Kidney tubule cell (primary cell): ENCODE measurements at places on chromosomes 2 and 18.
A peak's percentile ranks its signal among the peaks of the same experiment; 100 is the strongest.

GRCh38 chr2:134324947-134325346 is 71.1 kb downstream of the MGAT5 start:
- DNase-seq: no peak

DNA sequence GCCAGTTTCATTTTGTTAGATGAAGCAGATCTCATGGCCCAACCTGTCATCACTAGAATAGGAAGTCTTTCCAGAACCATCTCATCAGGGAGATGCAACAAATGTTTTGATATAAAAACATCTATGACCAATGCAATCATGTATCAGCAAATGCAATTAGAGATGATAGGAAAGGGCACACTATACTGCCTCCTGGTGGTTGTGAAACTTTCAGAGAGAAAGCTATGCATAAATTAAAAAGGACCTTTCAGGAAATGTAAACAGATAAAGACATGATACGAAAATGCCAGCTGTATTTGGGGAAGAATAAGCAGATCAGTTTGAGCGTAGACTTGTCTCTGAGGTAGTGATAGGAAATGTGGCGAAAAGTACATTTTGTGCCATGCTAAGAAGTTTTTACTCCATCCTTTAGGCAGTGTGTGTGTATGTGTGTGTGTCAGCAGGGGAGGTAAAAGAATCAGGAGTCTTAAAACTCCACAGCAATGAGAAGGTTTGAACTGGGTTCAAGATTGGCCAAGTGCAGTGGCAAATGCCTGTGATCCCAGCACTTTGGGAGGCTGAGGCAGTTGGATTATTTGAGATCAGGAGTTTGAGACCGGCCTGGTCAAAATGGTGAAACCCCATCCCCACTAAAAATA is 479.3 kb downstream of the CPS1 start:
- peak; percentile 33 for DNase-seq

GRCh38 chr18:34848695-34849094 is 138.6 kb downstream of the DTNA start:
- no peak for DNase-seq

GRCh38 chr2:44441200-44441599 is 79.5 kb downstream of the CAMKMT start:
- peak; percentile 65 for DNase-seq

DNA sequence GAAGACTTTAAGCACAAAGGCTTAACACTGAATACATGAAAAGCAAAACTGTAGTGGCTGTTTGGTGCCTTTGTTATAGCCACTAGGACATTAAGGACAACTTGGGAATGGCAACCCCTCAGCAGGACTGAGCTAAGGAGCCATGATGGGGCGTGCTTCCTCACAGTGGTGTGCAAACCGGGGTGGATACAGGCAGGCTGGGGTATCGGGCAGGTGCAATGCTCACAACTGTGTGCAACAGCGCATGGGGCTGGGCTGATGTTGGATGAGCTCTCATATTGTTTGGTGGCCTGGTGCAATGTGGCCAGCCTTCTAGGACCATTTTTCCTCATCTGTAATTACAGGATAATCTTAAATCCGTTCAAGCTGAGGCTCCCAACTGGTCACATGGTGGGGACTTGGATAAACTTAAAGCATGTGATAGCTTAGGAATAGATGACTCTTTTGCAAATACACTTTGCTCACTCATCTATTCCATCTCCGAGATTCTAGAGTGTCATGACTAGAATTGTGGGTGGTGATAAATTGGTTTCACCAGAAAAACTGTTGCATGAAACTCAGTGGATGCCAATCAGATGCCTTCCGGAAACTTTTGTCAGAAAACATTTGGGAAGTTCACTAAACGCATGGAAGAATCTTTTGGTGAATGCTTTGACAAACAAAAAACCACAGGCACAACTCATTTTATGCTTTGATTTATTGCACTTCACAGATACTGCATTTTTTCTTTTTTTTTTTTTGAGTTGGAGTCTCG is 116.5 kb downstream of the PXDN start:
- DNase-seq: peak; percentile 14

DNA sequence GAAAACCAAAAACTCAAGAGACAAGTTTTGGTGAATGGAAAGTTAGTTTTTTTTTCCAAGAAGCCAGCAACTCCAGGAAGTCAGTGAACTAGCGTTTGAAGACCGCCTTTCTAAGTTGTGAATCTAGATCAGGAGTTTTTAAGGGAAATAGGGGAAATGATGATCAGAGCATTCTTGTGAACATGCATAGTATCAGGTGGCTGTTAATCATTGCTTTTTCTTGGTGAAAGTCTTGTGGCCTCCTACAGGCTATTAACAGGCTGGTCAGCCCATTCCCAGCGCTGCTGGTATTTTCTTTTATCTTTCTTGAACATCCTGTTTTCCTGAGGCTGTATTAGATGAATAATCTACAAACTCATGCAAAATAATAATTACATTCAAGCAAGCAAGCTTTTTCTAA is 155.8 kb downstream of the PTPRM start:
- DNase-seq: peak; percentile 76

DNA sequence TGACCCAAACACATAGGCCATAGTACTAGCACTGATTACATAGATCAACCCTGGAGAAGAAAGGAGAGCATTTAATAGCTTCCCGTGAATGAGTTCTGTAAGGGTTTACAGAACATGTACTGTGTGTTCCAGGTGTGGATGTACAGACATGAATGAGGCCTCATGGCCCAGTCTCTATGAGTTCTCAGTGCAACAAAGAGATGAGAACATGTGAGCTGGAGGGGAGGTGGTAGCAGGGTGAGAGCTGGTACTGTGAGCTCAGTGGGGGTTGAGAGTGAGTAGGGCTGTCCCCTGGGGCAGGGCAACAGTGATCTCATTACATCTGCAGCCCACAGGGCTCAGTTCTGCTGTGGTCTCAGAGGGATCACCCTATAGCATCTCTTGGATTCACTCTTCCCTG is 42.6 kb upstream of the SPRED2 start:
- no peak for DNase-seq

DNA sequence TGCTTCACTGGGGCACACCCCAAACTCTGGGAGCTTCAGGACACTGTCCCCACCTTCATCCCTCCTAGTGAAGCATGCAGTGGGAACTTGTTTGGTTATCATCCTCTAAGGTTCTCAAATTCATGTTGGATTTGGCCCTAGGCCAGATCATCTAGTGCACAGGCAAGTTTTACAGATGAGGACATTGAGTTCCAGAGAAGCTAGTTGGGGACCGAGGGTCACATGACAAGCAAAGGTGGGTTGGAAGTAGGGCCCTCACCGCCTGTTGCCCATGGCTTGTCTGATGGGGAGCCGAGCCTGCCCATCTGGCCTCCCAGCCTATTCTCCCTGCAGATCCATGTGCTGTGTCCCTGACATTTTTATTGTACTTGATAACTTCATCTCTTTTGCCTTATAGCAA is 2.8 kb downstream of the PRKCE start:
- DNase-seq: no peak

GRCh38 chr2:796141-796985 is 119.2 kb upstream of the TMEM18 start:
- DNase-seq: no peak

DNA sequence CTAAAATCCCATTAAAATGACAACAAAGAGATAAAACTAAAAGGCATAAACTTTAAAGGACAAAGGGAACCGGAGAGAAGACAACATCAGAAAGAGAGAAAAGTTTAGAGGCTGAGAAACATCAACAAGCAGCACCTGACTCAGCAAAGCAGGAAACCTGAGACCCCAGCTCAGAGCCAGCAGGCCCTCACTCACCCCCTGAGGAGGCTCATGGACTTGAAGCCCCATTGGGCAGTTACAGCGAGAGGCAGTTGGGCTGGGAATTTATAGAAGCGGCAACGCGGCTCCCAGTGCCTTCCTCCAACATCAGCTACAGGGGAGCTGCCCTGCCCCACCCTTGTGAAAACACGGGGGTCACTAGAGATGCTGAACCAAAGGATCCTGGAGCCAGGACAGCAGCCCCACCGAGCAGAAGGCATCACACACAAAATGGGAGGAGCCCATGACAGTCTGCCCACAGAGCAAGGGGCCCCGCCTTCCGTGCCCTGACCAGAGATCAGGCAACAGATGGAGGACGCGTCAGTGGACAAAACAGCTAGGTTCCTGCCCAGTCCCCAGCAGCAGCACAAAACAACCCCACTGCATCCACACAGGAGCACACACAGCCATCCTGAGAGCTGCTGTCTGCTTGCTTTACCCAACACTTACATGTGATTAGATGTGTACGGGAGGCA is 52.7 kb downstream of the CMPK2 start:
- no peak for DNase-seq

DNA sequence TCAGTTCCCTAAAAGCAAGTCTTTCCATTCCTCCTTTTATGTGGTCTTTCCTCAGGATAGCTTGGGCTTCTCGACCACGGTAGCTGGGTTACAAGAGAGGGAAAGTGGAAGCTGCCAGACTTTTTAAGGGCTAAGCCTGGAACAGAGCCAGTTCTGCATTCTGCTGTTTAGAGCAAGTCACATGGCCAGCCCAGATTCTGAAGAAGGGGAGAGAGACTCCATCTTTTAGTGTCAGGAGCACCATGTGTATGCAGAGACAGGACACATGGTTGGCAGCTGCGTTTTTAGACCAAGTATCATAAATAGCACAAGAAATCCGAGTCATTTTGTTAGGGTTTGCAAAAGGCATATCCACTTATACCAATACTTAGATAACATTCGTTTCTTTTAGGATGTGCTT is 4.7 kb downstream of the HMSD start:
- DNase-seq: no peak

DNA sequence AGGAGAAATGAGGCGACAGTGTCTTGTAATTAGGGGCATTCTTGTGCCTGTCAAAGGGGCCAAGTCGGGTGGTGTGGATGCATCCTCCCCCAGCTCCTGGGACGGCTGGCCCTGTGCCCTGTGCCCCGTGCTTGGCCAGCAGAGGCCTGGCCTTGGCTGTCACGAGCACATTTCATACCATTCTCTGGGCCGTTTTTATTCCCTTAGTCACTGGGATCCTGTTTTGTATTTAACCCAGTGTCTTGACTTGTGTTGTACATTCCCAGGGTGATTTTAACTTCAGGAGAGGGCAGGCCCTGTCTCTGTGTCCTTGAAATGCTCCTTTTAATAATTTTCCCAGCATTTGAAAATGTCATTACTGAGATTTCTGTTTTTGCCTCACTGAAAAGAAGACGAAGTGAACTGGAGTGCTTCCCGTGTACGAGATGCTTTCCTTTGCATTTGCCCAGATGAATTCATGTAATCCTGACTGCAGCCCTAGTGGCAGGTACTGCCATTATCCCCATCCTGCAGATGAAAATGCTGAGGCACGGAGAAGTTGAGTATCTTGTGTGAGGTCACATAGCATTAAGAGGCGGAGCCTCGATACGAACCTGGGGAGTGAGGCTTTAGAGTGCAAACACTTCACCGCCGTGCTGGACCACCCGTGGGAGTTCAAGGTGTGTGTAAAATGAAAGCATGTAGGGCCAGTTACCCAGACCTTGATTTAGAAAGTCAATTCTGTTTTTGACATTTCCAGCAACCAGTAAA is 57.0 kb downstream of the SH3RF3 start:
- peak; percentile 58 for DNase-seq

DNA sequence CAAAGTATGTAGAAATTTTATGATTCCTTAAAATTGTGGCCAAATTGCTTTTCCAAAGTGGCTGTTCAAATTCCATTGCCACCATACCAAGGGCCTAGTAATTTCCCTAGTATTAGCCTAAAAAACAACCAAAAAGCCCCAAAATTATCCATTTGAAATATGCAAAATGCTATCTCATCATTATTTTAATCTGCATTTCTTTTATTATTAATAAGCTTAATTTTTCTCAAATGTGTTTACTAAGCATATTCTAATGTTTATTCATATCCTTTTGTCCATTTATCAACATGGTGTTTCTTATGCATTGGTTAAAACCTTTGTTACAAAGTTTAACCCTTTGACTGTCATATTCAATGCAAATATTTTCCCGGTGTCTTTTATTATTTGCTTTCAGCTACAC is 48.0 kb downstream of the PID1 start:
- no peak for DNase-seq

DNA sequence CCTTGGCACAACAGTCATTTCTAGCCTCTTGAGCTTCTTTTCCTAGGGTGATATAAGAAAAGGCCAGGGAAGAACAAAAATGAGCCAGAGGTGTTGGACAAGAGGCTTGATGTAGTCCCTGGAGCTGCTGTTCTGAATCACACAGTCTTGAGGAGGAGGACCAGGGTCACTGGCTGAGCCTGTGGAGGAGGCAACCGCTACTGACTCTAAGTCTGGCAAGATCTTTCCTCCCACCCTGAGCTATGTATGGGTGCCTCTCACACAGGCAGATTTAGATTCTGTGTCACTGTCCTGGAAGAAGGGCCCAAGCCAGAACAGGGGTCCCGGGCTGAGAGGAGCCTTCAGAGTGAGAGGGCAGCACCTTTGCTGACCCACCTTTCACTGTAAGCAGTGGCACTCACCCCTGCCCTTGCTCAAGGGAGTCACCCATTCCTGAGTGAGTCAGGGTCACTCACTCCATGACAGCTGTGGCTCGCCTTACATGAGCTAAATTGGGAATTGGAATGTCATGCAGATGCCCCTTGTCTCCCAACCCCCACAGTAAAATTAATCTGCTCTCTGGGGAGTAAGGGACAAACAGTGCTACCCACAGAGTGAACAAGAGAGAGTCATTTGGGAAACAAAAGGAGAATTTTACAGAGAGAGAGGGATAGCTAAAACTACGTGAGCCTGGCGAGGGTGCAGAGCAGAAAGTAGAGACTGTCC is at the start of gene TRIM54:
Gene TRIM54 (plus strand): TSS at position 575 of the 705 bp plus-strand sequence. CDS start 303 bp downstream, outside the sequence.
- peak; percentile 45 for DNase-seq

DNA sequence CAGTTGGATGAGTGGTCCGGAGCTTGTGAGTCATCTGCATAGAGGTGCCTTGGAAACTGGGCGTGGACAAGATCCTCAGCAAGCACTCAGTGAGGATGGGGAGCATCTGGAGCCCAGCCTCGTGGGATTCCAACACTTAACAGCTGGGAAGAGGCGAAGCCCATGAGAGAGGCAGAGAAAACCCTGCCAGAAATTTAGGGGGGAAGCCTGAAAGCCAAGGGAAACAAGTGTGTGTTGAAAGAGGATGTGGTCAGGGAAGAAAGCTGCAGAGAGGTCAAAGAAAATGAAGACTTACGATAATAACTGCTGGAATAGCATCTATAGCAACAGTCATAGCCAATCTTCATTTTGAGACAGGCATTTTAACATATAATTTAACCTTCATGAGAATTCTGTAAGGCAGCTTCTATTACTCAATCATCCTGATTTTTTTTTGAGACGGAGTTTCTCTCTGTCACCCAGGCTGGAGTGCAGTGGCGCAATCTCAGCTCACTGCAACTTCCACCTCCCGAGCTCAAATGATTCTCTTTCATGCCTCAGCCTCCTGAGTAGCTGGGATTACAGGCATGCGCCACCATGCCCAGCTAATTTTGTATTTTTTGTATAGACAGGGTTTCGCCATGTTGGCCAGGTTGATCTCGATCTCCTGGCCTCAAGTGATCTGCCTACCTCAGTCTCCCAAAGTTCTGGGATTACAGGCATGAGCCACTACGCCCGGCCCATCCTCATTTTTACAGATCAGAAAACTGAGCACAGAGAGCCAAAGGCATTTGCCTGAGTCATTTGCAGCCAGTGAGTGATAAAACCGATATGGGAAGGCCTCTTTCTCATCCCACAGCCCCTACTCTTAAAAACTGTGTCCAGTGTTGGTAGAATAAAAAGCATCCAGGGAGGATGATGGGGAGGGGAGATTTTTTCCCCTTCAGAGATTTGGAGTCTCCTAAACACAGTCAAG is 214.4 kb upstream of the EPAS1 start:
- no peak for DNase-seq
